A549 treated with RU486 at 1 μM for 4 hours (cell line): ENCODE measurements at places on chromosomes 5 and 9. TPM values are rescaled to one million over a fixed set of nuclear protein-coding genes. Genes with fewer than 3 reads are reported as not detected.

Gene ZBED3
- total RNA-seq: 3.3 to 4.0 TPM (median 3.6 TPM) in 5 replicates

Gene WASHC1
- 6.3 to 13.0 TPM (median 12.3 TPM) in 5 replicates for total RNA-seq

Gene OR2V2
- not detected in 5 replicates for total RNA-seq

Gene ZCCHC7
- 11.1 to 14.9 TPM (median 13.9 TPM) in 5 replicates for total RNA-seq

Gene LRRC70
- 0.11 to 0.59 TPM (median 0.21 TPM) in 3 of 5 replicates, not detected in the others for total RNA-seq

Gene LMX1B
- total RNA-seq: 1.2 to 1.9 TPM (median 1.6 TPM) in 5 replicates

Gene IL13
- 0.07 to 0.24 TPM in 2 of 5 replicates, not detected in the others for total RNA-seq

Gene CATSPER3
- 0.19 to 0.67 TPM (median 0.46 TPM) in 5 replicates for total RNA-seq

Gene SHROOM1
- 6.0 to 11.4 TPM (median 9.4 TPM) in 5 replicates for total RNA-seq

Gene SPATA31C1
- total RNA-seq: not detected in 5 replicates

Gene FAM221B
- total RNA-seq: not detected in 5 replicates

Gene SLC1A3
- not detected in 5 replicates for total RNA-seq

Gene CCL21
- not detected in 5 replicates for total RNA-seq

Gene RASGEF1C
- total RNA-seq: 0.12 to 0.22 TPM (median 0.15 TPM) in 3 of 5 replicates, not detected in the others

Gene AK8
- total RNA-seq: 0.80 to 1.4 TPM (median 0.90 TPM) in 5 replicates

Gene PCDHGC4
- not detected in 5 replicates for total RNA-seq

Gene INSL6
- total RNA-seq: not detected in 5 replicates

Gene CCDC171
- 0.15 to 0.51 TPM (median 0.44 TPM) in 5 replicates for total RNA-seq

Gene PCDHGA7
- total RNA-seq: 0.67 to 1.1 TPM (median 0.88 TPM) in 5 replicates

Gene PLPP7
- not detected in 5 replicates for total RNA-seq

Gene FOXD4L6
- total RNA-seq: 0.11 TPM in 1 of 5 replicates, not detected in the others

Gene PCDHB2
- 2.3 to 4.1 TPM (median 3.6 TPM) in 5 replicates for total RNA-seq

Gene SAPCD2
- 14.0 to 28.0 TPM (median 25.8 TPM) in 5 replicates for total RNA-seq

Gene PPP3R2
- total RNA-seq: not detected in 5 replicates

Gene EIF4EBP3
- 0.54 to 4.1 TPM (median 2.0 TPM) in 5 replicates for total RNA-seq

Gene CAMK2A
- total RNA-seq: 0.61 to 1.4 TPM (median 0.83 TPM) in 5 replicates

Gene SLC25A25
- total RNA-seq: 8.4 to 10.1 TPM (median 9.0 TPM) in 5 replicates

Gene DAP
- total RNA-seq: 56.8 to 62.4 TPM (median 59.0 TPM) in 5 replicates

Gene GGTA1
- 0.06 TPM in 1 of 5 replicates, not detected in the others for total RNA-seq

Gene SLC34A3
- 0.07 to 0.08 TPM (median 0.07 TPM) in 3 of 5 replicates, not detected in the others for total RNA-seq

Gene ADAMTS19
- total RNA-seq: not detected in 5 replicates

Gene MYMK
- total RNA-seq: not detected in 5 replicates

Gene GBA2
- total RNA-seq: 23.1 to 31.3 TPM (median 30.0 TPM) in 5 replicates
